ENCODE measurements at places on chromosomes 5 and 9.

GRCh38 chr9:71854811-71855210 lies 56.2 kb downstream of the ABHD17B start:
- no peak for DNase-seq

DNA sequence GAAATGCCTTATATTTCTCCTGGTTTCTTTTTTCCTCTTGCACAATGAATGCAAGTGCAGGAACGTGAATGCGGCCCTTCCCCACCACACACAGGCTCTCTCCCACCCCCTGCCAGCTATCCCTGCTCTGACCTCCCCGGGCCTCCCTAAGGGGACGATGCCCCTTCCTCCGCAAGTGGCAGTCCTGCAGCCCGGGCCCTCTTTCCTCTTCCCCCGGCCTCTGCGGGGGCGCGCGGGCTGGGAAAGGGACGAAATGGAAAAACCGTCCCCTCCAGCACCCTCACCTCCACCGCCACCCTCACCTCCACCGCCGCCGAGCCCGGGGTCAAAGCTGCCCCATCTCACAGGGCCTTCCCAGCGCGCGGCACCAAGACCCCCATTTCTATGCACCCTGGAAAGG lies 44.7 kb downstream of the GAS1 start:
- DNase-seq, result no peak

DNA sequence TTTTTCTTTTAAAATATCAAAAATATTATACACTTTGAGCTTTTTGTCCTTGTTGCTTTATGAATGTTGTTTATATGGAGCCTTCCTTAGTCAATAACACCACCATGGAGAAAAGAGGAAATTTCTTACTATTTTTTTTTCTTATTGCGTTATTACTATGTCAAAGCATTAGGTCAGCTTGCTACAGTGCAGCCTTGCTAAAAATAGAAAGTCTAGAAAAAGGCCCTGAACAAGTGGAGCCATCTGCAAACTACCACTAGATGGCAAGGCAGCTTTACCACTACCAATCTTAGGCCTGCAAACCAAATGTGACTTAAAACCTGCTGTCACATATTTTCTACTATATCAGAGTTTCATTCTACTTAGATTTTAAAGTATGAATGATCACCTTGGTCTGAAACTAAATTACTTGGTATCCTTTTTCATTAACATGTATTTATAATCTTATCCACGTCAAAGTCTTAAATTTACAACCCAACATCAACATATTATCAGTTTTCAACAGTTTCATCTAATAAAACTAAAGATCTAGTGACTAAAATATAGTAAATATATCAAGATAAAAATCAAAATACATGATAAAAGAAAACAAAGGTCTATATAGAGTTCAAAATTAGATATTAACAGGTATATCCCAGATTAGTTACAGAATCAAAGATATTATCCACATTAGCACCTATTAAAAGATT lies 113.1 kb upstream of the ACOT12 start:
- peak; percentile 70 for DNase-seq

DNA sequence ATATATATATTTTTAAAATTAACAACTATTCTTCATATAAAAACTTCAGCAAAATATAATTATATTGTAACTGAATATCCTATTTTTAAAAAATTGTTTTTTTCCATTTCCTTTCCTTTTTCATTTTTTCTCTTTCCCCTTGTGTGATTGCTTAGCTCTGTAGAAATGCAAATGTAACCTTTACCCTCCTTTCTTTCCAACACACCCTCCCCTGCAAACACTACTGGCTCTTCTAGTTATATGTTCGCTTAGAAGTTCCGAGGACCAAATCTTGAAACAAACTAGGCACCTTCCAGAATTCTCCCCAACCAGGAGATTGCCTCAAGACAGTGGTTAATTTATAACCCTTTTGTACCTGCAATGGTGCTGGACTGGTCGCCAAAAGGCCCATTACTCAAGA lies 1980.0 kb upstream of the CDH6 start:
- no peak for DNase-seq

- no peak for DNase-seq
Observed at GRCh38 chr9:108105885-108106284, 616.3 kb upstream of the KLF4 start.

- DNase-seq, result no peak
Observed at GRCh38 chr5:3355126-3355525, 240.5 kb upstream of the IRX1 start.

GRCh38 chr9:17594961-17595360 lies 16.1 kb downstream of the SH3GL2 start:
- DNase-seq, result no peak

DNA sequence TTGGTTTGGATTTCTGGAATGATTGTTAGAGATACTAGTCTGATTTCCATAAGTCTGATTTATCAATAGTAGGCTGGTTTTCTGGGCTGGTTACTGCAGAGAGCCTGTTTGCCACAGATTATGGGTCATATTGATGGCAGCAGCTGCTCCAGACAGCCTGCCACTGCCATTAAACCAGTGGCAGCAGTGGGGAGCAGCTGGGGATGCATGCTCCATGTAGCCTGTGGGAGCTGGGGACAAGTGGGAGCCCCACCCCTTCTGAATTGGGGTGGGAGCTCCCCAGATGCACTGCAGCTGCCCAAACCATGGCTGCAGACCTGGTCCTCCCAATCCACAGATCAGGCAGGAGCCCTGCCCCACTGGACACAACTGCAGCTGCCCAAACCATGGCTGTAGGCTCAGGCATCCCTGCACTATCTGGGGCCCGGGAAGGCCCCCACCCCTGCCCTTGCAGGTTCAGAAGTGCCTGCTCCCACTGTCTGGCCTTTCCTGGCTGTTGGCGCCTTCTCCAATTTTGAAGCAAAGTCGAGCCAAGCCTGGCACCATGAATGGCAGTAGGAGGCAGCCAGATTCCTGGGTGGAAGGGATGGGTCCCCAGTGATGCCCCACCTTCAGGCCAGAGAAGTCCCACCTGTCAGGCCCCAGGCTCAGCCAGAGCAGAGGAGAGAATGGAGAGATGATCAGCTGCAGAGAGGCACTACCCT lies 402.9 kb upstream of the TYRP1 start:
- DNase-seq, result no peak

- DNase-seq, result no peak
Observed at GRCh38 chr9:117744856-117745389, 40.7 kb downstream of the TLR4 start.

Measured in activated CD4-positive, alpha-beta T cell treated with anti-CD3 and anti-CD28 coated beads, Interleukin-2, Interleukin-4, amounts not matched to agents 100 ng/mL and 50 ng/mL, durations not matched to agents 16 hours and 8 hours (primary cell).